Tongue (tissue), 3 donors: ENCODE measurements at places on chromosomes 1 and 21. TPM values are rescaled to one million over a fixed set of nuclear protein-coding genes. Genes with fewer than 3 reads are reported as not detected.

Gene LDLRAD2
- 0.21 TPM for total RNA-seq

Gene AMIGO1
- 9.1 TPM for total RNA-seq

Gene RSRP1
- total RNA-seq: 90.4 TPM

Gene CD1B
- not detected for total RNA-seq

Gene PRR9
- total RNA-seq: not detected

Gene KIF26B
- 4.0 TPM for total RNA-seq

Gene LDLRAD1
- not detected for total RNA-seq

Gene S100A14
- total RNA-seq: 40.9 TPM

Gene COL9A2
- 6.5 TPM for total RNA-seq

Gene HES5
- total RNA-seq: 2.8 TPM

Gene RHOC
- 159 TPM for total RNA-seq

Gene SPRR1B
- total RNA-seq: 1.3 TPM

Gene FCGR3B
- 1.4 TPM for total RNA-seq

Gene AMY1B
- total RNA-seq: not detected

Gene PIAS3
- 19.0 TPM for total RNA-seq

Gene CLCNKB
- 0.41 TPM for total RNA-seq

Gene PTAFR
- 1.3 TPM for total RNA-seq

Gene LCE1D
- total RNA-seq: not detected

Gene EDARADD
- 1.4 TPM for total RNA-seq

Gene RHBDL2
- 1.6 TPM for total RNA-seq

Gene RYR2
- 2.4 TPM for total RNA-seq

Gene OLFM3
- total RNA-seq: 0.92 TPM

Gene SERPINC1
- not detected for total RNA-seq

Gene FCRL3
- total RNA-seq: not detected

Gene HPCAL4
- 0.92 TPM for total RNA-seq

Gene TMEM79
- 6.1 TPM for total RNA-seq

Gene SHISA4
- total RNA-seq: 40.5 TPM

Gene ADAMTS4
- total RNA-seq: 18.9 TPM

Gene AMY2B
- 29.7 TPM for total RNA-seq

Gene HCRTR1
- total RNA-seq: not detected

Gene IGSF9
- 8.7 TPM for total RNA-seq

Gene OLIG2
- not detected for total RNA-seq

Gene DARS2
- total RNA-seq: 17.6 TPM

Gene GNAT2
- 0.21 TPM for total RNA-seq

Gene VWA1
- 39.3 TPM for total RNA-seq

Gene NR1I3
- not detected for total RNA-seq

Gene FMO5
- total RNA-seq: 1.5 TPM

Gene ARMH1
- 1.6 TPM for total RNA-seq

Gene DNAJC8
- total RNA-seq: 33.7 TPM

Gene DNASE2B
- total RNA-seq: 2.1 TPM

Gene CD244
- total RNA-seq: not detected

Gene GIPC2
- 1.7 TPM for total RNA-seq

Gene SYT6
- 0.10 TPM for total RNA-seq

Gene NOS1AP
- total RNA-seq: 1.6 TPM

Gene CFHR1
- total RNA-seq: not detected

Gene ZNF683
- total RNA-seq: not detected

Gene RGS16
- 10.3 TPM for total RNA-seq

Gene FAM151A
- total RNA-seq: not detected

Gene S100A11
- total RNA-seq: 36.0 TPM

Gene KHDRBS1
- total RNA-seq: 96.8 TPM

Gene LORICRIN
- total RNA-seq: not detected

Gene FAM72A
- total RNA-seq: 1.1 TPM
